ENCODE measurements at places on chromosomes 2 and 18.

GRCh38 chr2:234425639-234426603, 71.0 kb downstream of the ARL4C start:
- no peak for DNase-seq

- DNase-seq: peak; percentile 47
These were observed 142.0 kb downstream of the TSN start for GRCh38 chr2:121897335-121897970.

- DNase-seq: peak; percentile 7
These were observed 39.1 kb upstream of the MC4R start for GRCh38 chr18:60411715-60412114.

DNA sequence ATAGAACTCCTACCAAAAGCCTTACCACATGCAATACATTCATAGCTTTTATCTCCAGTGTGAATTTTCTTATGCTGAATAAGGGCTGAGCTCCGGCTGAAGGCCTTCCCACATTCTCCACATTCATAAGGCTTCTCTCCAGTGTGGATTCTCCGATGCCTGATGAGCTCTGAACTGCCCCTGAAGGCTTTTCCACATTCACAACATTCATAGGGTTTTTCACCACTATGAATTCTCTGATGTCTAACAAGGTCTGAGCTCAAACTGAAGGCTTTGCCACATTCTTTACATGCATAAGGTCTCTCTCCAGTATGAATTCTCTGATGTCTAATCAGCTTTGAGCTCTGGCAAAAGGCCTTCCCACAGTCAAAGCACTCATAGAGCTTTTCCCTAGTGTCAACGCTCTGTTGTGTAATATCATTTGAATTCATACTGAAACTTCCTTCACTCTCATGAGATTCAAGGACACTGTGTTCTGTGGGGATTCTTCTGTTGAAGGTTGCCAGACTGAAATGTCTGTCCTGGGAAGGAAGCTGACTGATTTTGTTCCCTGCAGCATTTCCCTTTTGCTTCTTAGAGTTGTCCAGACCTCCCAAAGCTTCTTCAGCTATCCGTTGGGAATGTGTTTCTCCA, 12.9 kb downstream of the ZNF397 start:
- DNase-seq: no peak

DNA sequence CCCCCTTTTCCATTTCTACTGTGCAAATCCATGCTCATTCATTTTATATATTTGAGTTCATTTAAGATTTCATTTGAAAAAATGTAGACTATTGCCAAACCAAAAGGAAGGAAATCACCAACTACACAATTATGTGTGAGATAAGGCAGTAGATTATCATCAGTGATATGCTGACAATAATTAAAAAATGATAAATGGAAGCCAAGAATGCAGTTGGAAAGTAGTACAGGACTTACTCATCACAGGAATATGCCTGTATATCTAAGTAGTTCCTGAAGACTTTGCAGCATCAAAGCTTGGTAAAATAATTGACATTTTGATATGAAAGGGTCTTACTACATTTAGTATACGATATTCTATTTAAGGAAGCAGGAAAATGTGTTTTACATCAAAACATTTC, 166.1 kb upstream of the OTX1 start:
- peak; percentile 46 for DNase-seq

GRCh38 chr2:201215963-201216362, 33.0 kb downstream of the CASP10 start:
- DNase-seq: no peak

DNA sequence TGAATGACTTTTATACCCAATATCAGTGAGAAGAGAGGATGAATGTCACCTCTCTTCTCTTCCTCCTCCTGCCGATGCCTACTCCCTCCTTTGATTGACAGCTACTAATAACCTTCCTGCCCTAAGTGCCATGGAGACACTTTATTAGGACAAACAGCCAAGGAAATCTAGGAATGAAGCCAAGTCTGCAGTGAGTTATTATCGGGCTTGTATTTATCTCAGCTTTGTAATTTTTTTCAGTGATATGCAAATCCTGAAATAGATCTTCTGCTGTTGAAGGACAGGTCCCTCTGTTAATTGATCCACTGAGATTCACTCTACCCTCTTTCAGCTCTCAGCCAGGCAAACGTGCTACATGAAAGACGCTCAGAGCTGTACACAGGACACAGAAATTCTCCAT, 686.7 kb downstream of the TMEM182 start:
- DNase-seq: no peak

DNA sequence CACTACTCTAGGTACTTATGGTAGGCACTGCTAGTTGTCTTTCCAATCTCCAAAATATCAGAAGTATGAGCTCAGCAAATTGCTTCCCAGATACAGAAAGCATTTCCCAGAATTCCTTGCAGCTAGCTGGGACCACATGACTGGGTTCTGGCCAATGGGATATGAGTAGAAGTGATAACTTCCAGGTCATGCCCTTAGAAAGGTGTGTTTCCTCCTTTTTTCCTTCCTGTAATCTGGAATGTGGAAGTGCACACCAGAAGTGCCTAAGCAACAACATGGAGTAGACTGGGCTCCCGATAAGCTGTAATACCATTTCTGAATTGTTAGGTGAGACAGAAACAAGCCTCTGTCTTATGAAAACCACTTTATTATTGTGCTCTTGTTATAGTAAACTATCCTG, 279.8 kb downstream of the ZNF385B start:
- DNase-seq: no peak

DNA sequence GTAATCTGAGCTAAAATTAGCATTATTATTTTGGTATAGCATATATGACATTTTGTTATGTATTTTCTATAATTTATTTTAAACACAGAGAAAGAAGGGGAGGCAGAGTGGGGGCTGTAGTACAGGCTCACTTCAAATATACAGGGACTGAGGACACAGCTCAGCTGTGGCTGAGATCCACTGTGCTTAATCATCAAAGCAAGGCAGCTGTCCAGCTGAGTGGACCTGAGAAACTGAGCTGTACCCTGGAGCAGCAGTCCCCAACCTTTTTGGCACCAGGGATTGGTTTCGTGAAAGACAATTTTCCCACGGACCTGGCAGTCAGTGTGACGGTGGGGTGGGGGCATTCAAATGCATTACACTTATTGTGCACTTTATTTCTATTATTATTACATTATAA, 687.2 kb downstream of the RNF144A start:
- DNase-seq: no peak

- no peak for DNase-seq
These were observed 92.9 kb downstream of the SH3BP4 start for GRCh38 chr2:235044501-235045271.

- no peak for DNase-seq
These were observed 270.4 kb upstream of the TMEFF2 start for GRCh38 chr2:192465141-192465540.

DNA sequence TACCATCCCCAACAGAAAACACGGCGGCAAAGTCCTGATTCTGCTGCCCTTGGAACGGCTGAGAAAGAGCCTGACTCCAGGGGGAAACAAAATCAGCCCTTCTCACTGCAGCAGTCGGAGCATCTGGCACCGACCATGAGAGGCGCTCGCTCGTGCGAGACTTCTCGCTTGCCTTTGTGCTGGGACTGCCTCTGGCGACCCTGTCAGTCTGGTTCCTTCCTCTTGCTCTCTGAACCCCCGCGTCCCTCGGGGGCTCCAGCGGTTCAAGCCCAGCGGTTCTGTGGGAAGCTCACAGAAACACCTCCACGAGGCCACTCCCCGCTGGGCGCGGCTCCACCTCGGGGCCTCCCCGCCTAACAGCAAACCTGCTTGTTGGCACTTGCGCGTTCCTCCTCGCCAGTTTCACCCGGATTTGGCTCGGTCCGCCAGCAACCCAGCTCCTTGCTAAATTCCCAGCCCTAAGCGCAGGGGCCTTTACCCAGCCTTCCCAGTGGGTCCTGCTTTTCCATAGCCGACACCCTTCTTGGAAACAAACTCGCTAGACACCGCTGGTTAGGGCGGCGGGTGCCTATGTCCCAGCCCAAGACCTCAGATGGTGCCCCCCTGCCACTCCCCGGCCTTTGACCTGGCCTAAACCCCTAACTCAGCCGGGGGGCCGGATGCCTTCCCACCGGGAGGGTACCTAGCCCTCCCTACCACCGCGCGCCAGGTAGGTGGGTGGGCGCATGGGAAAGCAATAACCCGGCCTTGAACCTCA, 2.2 kb downstream of the RND3 start:
- DNase-seq: peak; percentile 80

DNA sequence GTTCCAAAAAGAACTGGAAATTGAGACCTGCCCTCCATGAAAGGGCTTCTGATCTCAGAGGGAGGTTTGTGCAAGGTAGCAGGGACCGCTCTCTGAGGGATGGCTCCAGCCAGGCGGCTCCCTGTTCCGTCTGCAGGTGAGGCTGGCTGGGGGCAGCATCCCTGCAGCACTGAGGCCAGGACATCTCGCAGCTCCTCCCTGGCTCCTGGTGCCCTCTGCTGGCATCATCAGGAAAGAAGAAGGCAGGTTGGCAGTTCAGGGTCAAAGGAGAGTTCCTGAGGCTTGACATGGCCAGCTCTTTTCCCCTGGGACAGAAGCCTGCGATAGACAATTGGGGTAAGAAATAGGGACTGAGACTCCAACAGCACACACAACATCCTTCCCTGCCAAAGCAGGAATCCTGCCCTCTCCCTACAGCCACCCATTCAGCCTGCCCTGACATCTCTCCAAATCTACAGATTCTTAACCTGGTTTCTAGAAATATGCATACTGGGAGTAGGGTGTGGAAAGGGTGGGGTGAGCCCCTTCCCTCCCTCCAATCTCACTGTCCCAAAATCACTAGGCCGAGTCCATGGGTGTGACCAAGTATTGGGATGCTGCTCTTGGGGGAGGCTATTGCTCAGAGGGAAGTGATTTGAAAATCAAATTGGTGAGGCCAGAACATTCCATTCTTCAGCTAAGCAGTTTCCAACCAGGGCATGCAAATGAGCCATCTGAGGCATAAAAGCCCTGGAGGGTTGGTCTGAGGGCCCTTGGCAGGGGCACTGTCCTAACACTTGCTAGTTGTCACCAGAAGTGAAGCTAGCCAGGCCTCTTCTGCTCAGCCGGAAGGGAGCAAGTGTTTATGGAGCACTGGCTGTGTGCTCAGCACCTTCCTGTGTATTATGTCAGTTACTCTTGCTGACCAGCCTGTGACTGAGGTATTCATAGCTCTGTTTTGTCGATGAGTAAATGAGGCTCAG, 185.4 kb downstream of the TFCP2L1 start:
- DNase-seq: no peak

GRCh38 chr2:219280651-219281050, 1.5 kb downstream of the DNAJB2 start:
- no peak for DNase-seq
